GM03348 (cell line): ENCODE measurements at places on chromosomes 4 and X.

- no peak for DNase-seq
These were observed 56.2 kb downstream of the NHS start for GRCh38 chrX:17431171-17431570.

GRCh38 chrX:153643431-153644351 lies 3.3 kb upstream of the DUSP9 start:
- DNase-seq: peak; percentile 57

DNA sequence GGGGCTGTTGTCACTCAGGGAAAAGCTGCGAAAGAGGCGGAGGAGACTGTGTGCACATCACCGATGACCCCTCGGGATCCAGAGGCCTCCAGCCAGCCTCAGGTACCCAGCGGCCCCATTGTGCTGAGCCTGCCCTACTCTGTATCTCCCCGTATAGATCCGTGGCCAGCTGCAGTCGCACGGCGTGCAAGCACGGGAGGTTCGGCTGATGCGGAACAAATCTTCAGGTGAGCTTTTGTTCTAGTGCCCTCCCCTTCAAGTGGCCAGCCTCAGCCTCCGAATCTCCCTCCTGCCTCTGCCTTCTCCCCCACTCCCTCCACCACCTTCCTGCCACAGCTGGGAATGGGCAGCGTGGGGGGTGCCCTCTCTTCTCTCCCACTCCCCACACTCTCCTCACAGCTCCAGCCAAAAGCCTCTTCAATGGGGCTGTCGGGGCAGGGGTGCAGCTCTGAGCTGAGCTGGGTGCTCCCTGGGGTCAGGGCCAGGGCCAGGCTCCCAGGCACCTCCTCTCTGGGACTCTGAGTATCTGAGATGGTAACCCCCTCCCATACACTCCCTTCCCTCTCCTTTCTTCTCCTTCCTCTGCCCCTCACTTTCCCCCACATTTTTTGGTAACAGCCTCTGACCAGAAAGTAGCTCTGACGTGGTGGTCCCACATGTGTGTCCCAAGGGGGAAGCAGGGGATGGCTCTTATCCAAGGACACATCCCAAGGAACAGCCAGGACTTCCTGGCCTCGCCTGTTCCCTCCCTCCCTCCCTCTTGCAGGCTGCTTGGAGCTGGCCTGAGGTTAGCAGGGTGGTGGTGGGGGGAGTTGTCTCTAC lies 20.4 kb upstream of the UBA1 start:
- DNase-seq: no peak

DNA sequence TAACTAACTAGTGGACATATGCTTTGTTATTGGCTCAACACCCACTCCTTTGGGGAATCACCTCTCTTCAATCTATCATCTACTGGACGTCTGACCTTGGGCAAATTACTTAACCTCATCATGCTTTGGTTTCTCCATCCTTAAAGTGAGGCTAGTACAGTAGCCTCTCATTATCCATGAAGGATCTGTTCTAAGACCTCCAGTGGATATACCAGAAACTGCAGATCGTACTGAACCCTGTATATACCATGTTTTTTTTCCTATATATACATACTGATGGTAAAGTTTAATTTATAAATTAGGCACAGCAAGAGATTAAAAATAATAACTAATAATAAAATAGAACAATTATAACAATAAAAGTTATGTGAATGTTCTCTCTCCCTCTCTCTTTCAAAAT lies 56.2 kb downstream of the HMGB3 start:
- no peak for DNase-seq

DNA sequence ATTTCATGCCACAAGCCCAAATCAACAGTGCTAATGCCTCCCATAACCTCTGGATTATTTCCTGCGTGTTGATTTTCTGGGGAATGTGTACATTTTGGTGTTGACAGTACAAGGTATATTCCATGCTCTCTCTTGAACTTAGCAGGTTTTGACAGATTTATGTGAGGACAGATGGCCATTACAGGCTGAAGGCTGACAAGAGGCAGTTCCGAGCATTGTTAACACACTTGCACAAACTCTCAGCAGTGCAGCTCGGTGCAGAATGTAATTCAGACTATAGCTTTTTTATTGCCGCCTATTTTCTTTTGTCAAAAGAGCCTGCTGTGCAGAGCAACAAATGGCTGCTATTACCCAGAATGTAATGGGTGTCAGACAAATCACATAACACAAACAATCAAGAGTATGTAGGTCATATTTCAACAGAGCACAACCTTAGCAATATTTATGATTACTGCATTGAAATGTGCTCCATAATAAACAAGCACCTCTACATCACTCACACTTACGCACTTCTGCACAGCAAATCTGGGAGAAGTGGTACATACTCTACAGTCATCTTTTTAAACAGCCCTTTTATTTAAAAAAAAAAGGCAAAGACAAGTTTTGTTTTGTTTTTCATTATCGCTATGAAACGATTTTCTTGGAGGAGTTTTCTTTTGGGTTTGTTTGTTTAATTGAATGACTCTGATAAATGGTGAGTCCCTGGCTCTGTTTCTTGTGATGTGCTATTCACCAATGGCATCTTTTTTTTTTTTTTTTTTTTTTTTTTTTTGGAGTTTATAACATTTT lies 71.6 kb downstream of the PPARGC1A start:
- DNase-seq: no peak

GRCh38 chrX:118221270-118221669 lies 104.7 kb upstream of the KLHL13 start:
- DNase-seq: no peak

DNA sequence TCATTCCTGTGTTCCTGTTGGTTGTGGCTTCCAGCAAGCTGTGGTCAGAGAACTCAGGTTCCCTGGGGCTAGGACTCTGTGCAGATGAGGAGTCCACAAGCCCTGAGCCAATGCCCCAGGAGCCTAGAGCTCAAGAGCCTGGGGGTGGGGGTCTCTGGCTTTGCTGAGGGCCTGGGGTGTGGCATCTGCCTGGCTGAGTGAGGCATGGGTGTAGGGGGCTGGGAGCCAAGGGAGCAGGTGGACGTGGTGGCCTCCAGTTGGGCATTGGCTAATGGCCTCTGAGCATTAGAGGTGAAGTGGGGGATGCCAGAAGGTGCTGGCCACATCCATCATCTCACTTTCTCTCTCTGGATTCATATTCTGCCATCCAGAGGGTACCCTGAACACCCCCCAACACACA lies 5.3 kb upstream of the MAMLD1 start:
- DNase-seq: no peak

DNA sequence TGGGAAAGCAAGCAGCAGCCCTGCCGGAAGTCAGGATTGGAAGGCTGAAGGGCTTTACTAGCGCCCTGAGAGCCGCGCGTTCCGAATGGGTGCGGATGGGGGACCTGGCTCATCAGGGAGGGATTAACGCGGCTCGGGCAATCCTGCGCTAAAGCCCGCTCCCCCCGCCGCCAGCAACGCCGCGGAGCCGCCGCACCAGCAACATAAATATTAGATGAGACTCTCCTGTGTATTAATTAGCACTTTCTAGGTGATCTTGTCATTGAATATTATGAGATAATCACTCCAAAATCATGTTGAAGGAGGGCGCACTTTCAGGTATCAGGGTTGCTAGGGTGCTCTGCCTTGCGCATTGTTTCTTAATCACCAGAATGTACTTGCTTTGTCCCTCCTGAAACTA lies 357.2 kb upstream of the FAM241A start:
- no peak for DNase-seq

GRCh38 chr4:41839916-41840854 lies 91.7 kb upstream of the PHOX2B start:
- no peak for DNase-seq

DNA sequence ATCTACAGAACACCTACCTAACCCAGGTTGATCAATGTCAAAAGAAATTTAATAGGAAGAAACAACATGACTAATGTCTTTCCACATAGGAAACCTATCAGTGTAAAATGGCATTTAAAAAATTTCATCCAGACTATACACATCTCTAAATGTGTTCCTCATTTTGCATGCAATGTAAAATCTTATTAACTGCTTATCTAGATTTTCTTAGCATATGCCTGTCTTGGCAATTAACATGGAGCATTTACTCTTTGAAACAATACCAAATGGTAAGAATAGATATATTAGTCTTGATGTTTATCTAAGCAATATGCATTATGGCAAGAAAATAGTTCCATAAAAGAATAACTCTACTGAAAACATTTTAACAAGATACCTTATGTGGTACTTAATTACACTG lies 199.8 kb downstream of the TRAM1L1 start:
- no peak for DNase-seq

DNA sequence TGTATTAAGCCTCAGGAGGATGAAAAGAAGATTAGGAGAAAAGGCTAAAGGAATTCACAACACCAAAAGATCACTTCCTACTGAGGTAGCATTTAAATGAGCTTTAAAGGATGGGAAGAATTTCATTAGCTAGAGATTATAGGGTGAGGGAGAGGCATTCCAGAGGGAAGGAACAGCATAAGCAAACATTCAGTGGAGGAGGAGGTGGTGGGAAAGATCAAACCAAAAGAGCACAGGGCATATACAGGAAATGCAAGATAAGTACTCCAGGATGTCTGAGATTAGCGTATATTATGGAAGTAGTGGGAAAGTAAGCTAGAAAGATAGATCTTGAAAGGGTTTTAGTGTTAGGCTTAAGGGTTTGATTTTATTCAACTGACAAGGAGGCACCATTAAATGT lies 84.8 kb downstream of the COL4A6 start:
- no peak for DNase-seq

DNA sequence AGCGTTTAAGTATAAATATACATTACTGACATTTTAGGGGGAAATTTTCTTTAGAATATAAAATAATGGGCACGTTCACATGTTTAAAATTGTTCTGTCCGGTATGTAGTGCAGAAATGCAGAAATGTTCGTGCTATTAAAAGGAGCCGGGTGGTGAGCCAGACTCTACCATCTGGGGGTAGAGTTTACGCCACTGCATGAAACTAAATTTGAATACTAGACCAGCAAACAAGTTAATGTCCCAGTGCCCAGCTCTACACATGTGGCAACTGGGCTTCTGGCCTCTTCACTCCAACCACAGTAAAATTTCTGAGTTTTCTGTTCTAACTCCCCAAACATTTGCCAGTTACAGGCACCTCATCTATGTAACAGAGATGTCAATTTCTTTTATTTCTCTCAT lies 1453.3 kb upstream of the TENM3 start:
- no peak for DNase-seq

DNA sequence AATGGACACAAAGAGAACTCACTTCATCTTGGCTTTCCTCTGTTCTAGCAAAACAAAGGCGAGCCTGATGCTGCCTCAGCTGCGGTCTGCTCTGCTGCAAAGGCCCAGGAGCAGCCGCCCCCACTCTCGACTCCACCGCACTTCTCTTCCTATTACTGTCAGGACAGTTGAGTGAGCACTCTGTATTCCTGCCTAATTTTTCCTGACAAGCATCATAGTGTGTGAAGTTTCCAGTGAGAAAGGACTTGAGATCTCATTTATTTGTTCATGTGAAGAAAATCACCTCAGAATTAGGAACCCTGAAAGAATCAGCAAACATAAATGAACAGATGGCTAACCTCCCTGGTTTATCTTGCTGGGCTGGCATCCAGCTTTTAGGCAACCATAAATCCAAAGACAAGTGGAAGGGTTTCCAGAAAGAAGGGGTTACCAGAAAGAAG lies 15.6 kb downstream of the SCARB2 start:
- peak; percentile 62 for DNase-seq

- no peak for DNase-seq
These were observed 65.5 kb downstream of the ACOX3 start for GRCh38 chr4:8374851-8375649.

GRCh38 chr4:56200275-56200674 lies 187.0 kb downstream of the AASDH start:
- DNase-seq: no peak

DNA sequence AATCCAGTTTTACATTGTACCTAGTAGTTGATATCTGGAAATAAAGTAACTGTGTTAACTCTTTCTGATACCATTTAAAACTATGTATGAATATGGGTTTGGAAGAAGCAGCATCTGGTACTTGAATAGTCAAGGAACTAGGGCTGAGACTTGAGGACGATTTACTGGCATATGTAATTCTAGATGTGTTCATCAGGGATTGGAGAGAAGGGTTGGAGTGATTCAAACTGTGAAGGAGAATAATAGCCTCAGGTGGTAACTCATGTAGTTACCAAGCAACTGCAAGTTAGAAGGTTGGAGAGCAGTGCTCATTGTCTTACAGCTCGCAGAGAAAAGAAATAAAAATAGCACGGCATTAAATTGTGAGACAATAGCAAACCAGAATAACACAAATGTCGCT lies 29.5 kb upstream of the TXLNG start:
- DNase-seq: no peak

- no peak for DNase-seq
These were observed 742.4 kb upstream of the INTU start for GRCh38 chr4:126890383-126890782.

DNA sequence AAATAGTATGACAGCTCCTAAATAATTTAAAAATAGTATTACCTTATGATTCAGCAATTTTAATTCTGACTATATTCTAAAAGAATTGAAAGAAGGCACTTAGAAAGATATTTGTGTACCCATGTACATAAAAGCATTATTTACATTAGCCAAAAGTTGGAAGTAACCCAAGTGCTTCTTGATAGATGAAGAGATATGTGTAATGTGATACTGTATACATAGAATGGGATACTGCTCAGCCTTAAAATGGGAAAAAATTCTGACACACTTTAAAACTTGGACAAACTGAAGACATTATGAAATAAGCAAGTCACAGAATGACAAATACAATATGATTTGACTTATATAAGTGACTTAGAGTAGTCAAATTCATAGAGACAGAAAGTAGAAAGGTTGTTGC lies 112.2 kb downstream of the IDS start:
- DNase-seq: no peak

DNA sequence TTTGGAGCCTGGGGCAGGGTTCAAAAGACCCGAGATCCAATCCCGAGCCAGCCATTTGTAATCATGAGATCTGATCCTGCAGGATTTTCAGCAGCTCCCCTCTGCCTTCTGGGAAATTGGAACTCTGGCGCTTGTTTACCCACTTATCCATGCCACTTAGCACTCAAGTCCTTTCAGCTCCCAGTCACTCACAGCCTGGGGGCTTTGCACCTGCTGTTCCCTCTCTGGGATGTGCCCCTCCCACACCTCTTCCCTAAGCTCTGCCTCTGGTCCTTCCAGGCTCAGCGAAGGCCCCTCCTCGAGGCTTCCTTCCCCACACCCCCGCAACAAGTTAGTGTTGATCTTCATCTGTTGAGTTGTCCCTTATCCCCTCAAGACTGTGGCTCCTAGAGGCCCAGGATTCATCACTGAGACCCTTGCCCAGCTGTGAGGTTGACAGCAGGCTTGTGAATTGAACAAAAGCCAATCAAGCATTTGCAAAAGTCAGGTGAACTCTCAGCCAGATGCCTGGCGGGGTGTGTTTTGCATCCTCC lies 99.1 kb upstream of the AFAP1 start:
- DNase-seq: no peak

DNA sequence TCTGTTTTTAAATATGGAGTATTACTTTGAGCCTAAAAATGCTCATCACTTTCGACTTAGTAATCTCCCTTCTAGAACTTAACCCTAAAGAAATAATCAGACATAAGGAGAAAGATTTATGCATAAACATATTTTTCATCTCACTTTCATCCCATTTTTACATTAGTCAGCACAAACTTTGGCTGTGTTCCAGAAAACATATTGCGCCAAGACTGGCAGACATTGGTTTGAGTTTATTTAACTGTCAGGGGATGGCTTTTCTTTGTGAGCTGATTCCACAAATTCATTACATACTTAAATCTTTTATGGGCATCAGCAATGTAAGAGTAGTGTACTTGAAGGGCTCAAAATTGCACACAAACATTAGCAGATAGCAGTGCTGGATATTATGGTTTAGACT lies 23.7 kb downstream of the MAOA start:
- no peak for DNase-seq
